ENCODE measurements at places on chromosomes 13 and 19.

- peak; percentile 84 for DNase-seq
Observed at GRCh38 chr19:51422053-51422448, 4.6 kb upstream of the SIGLEC10 start.

DNA sequence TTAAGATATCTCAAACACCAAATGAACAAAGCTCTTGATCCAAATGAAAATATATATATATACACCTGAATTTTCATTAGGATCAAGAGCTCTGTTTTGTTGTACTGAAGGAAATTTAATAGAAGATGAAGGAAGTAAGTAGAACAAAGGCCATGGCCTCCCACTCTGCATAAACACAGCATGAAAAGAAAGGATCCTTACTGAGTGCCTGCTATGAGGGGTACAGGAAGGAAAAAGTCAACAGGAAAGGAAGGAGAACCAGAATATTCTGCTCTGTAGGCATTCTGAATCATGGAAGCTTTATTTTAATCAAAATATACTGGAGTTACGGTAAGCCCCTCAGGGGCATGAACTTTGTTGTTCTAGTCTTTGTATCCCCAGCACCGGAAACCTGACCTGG, 22.1 kb downstream of the TMTC4 start:
- no peak for DNase-seq

- DNase-seq, result no peak
Observed at GRCh38 chr13:99378985-99379733, 72.0 kb upstream of the GPR183 start.

DNA sequence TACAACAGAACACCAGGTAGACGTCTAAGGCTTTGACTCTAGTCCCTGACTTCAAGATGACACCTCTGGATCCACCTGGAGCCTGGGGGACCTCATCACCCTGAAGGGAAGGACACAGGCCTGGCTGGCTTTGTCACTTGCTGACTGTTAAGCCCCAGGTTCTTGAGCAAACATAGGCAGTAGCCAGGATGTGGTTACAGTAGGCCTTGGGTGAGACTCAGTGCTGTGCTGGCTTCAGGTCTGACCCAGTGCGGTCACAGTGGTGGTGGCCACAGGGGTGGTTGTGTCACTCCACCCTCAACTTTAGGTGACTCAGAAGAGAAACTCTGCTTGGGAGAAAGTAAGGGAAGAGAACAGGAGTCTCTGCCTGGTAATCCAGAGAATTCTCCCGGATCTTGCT, 497.8 kb downstream of the UQCRFS1 start:
- no peak for DNase-seq

DNA sequence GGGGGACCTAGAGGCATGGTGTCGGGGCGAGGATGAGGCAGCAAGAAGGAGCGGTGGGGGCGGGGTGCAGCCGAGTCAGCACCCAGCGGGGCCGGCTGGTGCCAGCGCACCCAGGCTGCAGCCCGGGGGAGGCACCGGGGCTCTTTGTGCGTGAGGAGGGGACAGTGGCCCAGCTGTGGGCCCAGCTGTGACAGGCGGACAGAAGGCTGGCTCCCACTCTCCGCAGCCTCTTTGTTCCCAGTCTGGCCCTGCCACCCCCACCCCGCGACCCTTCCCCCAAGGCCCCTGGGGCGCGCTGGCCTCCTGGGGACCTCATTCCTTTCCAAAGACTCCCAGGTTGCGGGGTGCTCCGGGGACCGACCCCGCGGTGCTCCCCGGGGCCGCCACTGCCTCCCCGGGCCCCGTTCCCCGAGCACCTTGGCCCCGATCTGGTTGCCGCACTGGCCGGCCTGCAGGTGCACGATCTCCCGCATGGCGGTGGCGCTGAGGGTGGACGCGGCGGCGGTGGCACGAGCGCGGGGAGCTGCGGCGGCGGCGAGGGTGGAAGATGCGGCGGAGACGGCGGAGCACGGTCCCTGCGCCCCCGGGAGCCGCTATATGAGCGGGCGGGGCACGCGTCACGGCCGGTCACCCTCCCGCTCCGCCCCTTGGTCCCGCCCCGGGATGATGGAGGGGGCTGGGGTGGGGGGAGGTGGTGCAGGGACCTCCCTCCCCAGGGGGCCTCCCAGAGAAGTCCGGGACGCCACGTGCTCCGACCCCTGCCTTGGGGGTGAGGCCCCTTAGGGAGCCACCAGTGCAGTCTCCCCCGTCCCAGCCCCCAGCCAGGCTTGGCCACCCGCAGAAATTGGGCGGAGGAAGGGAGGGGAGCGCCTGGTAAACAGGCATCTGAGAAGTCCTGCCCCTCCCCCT, at the start of gene TUBB4A:
TSS of gene TUBB4A (minus strand) at position 570 of the 909 bp plus-strand sequence. CDS start at position 473, 97 bp downstream.
- peak; percentile 25 for DNase-seq

DNA sequence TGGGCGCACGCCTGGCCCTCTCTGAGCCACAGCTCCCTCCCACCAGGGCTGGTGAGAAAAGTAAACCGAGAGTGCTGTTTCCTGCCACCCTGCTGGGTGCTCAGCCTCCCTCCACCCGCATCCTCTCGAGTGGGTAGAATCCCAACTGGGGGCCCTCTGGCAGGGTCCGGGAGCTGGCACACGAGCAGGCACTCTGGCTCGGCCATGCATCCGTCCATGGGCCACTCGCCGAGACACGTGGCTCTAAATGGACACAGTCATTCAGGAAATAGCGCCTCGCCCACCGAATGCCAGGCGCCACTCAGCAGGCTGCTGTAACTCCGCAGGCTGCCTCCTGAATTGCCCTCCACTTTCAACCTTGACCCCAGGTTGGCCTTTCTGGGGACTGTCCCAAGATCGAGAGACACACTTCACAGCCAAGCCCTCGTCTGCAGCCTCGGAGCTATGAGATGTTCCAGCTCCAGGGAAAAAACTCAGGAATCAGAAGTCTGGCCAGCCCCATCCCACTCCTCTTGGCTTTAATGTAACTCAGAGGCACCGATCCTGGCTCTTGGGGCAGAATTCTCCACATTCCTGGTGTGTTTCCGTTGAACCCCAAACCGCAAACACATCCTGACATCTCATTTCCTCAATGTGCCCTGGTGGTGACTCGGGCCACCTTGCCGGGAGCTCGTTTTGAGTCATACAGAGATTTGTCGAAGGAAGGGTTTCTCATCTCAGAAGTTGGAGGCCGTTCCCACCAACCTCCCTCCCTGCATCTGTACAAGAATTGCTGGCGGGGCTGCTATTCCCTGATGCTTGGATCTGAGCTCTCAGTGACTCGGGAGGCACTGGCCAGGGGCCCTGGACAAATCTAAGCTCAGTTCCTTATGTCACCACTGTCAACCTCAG, 14.1 kb downstream of the KLF2 start:
- peak; percentile 74 for DNase-seq

DNA sequence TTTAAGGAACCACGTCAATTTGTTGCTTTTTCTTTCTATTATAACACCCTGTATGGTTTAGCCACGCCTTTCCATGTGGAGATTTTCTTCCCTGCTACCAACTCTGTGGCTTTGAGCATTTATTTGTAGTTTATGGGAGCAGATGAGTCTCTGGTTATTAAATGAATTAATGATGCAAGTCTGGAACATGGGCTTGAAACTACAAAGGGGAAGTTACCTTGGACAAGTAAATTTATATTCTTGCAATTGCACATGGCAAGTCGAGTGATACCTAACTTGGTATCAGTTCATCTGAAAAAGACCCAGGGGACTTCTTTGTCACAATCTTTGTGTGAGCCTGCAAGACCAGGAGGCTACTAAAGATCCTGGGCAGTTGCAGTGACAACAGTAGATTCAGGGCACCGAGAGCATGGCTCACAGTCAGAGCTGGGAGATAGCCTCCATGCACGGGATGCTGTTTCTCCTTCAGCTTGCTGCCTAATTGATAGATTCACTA, 24.4 kb downstream of the B3GLCT start:
- no peak for DNase-seq
